Stimulated activated CD8-positive, alpha-beta memory T cell treated with anti-CD3 and anti-CD28 coated beads, Interleukin-2, amount 100 ng/mL, for 48 hours (primary cell): ENCODE measurements at places on chromosomes 7 and 10.

GRCh38 chr10:59942556-59942955 is 36.2 kb upstream of the CCDC6 start:
- DNase-seq, result no peak

DNA sequence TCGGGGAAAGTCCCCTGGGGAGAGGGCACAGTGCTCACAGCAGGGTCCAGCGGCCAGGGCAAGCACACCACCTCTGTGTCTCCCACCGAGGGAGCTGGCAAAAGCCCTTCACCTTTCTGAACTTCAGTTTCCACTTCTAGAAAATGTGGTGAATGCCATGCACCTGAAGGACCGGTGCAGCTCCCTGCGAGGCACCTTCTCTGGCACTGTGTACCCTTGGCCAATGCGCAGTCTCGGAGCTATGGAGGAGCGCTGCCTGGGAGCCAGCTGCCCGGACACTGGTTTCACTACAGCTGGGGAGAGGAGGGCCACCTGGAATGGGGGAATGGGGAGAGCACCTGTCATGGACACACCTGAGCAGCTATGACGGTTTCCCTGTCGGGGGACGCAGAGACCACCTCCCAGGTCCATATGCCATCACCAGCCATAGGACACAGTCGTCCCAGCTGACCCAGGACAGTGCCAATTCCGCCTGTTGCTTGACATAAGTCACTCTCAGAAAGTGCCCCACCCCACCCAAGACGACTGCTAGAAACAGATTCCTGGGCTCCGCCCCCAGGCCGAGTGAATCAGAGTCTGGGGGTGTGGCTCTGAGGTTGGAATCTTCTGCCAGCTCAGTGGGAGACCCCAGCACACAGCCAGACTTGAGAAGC is 16.8 kb downstream of the RASGEF1A start:
- no peak for DNase-seq

- DNase-seq, result peak; percentile 4
Observed at GRCh38 chr10:99431190-99431760, 851 bp upstream of the GOT1 start.

DNA sequence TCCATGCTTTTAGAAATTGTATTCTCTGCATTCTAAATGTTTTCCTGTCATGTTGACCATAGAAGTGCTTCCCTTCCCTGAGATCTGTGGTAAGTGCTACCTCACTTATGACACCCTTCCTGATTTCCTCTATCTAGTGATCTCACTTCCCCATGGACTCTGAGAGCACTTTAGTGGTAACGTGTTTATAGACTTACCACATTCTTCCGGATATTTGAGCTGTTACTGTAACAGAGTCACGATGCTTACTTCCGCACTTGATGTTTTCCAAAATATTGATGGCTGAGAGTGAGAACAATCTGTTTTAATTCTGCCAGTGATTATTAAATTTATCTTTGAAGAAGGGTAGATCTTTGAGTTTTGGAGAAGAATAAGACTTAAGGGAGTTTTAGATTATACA is 60.1 kb upstream of the NAMPT start:
- DNase-seq, result no peak

DNA sequence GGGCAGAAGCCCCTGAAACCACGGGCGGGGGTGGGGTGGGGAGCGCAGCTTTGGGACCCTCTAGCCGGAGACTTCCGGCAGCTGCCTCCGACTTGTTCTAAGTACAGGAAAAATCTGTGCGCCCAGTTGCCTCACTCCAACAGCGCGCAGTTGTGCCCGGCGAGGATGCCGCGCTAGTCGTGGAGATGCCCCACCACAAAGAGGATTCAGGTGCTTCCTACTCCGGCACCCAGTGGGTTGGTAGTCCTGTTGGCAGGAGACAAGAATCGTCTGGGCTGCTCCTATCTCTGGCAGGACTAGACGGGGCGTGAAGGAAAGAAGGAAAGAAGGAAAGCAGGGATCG is 465 bp upstream of the NPY start:
- no peak for DNase-seq
